ENCODE measurements at places on chromosomes 3 and 15.
A peak's percentile ranks its signal among the peaks of the same experiment; 100 is the strongest.

GRCh38 chr3:177127008-177127407 lies 70.3 kb downstream of the TBL1XR1 start:
- no peak for DNase-seq

GRCh38 chr3:130386604-130387263 lies 41.3 kb downstream of the COL6A5 start:
- DNase-seq = no peak

GRCh38 chr3:14652-15051 lies 181.9 kb upstream of the CHL1 start:
- no peak for DNase-seq

- DNase-seq = no peak
These were observed 43.2 kb upstream of the UBE2E2 start for GRCh38 chr3:23159929-23160328.

- no peak for DNase-seq
These were observed 2.3 kb upstream of the UBE3A start for GRCh38 chr15:25441111-25441510.

GRCh38 chr15:49458145-49458544 lies 35.1 kb downstream of the FGF7 start:
- DNase-seq = no peak

GRCh38 chr3:8996681-8997121 lies 33.4 kb upstream of the RAD18 start:
- peak; percentile 41 for DNase-seq

DNA sequence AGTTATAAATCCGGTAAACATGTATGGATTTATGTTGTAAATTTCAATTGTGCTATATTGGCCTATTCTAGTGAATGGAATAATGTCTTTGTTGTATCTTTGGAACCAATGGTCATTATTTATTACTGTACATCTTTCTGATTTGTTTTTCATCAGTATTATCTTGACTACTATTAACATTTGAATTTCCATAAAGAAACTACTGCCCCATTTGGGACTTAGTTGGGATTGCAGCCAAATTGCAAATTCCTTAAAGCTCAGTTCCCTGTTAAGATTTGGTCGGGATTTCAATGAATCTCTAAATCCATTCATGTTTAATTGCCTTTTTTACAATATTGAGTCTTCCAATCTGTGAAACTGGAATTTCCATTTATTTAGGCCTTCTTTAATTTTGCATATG lies 822.4 kb upstream of the CADM2 start:
- DNase-seq = no peak

- no peak for DNase-seq
These were observed 220.6 kb upstream of the MRPL3 start for GRCh38 chr3:131723343-131723742.

- DNase-seq = no peak
These were observed 47.1 kb upstream of the ANKRD28 start for GRCh38 chr3:15844889-15845288.

GRCh38 chr3:31354373-31354772 lies 178.4 kb upstream of the STT3B start:
- no peak for DNase-seq

GRCh38 chr15:92624401-92624991 lies 31.1 kb downstream of the FAM174B start:
- DNase-seq = no peak

GRCh38 chr3:159609625-159610024 lies 379.0 kb upstream of the IL12A start:
- no peak for DNase-seq

DNA sequence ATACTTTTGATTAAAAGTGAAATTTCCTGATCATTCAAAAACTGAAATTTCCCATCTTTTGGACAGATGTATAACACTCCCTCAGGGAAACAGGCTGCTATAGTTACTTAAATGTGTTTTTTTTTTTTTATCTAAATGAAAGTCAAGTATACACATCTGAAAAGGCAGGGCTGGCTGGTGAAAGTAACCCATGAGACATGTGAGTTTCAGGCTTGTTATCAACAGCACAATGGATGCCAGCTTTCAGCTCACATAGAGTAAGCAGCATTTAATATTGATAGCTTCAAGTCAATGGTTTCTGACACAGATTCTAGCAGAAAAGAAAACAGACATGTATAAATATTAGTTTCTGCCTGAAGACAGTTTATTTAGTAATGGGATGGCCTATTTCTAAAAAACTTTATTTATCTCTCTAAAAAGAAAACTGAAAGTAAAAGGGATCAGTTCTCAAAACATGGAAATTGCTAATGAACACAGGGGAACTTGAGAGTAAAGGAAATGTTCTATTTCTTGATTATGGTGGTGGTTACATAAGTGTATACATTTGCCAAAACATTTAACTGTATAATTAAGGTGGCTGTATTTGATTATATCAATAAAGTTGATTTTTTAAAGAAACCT lies 89.7 kb upstream of the CMC1 start:
- DNase-seq = no peak

GRCh38 chr3:13455644-13456043 lies 24.5 kb upstream of the HDAC11 start:
- DNase-seq = no peak

- DNase-seq = no peak
These were observed 127.6 kb downstream of the POLQ start for GRCh38 chr3:121418182-121418581.

DNA sequence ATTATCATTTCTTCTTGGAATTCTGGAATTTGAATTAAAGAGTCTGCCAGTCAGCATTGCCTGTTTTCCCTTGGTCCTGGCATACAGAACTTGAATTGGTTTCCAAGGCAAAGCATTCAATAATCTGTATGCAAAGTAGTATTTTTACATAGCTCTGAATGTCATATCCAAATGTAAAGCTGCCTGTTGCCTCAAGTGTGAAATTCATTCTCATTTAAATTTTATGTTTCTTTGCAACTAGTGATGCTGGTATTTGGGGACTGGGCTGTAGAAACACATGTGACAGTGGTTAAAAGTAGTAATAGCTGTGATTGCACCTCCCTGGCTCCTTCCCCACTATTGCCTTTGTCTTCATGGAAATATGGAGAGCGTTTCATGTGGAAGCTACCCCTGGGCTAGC lies 743.9 kb upstream of the GOLIM4 start:
- no peak for DNase-seq

GRCh38 chr15:69513450-69513960 lies 60.9 kb downstream of the RPLP1 start:
- no peak for DNase-seq

GRCh38 chr15:39713846-39714245 lies 68.8 kb downstream of the FSIP1 start:
- DNase-seq = no peak

- DNase-seq = no peak
These were observed 30.8 kb downstream of the GALNT15 start for GRCh38 chr3:16205156-16205870.

DNA sequence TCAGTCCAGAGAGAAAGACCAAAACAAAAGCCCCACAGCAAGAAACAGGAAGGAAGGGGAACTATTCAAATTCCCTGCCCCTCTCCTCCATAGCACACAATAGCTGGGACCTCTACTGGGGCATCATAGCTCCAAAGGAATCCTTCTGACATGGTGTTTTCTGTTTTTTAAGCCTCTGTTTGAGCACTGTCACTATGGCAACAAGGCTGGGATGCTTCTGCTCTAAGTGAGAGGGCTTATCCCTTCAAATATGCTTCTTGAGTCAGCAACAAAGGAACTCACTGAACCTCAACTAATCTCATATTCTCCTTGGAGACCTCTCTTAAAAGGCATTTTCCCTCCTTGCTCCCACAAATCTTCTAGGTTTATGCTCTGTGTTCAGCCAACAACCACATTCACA lies 40.5 kb downstream of the MYLK start:
- no peak for DNase-seq

- DNase-seq = no peak
These were observed 68.7 kb upstream of the CGNL1 start for GRCh38 chr15:57307527-57308169.

DNA sequence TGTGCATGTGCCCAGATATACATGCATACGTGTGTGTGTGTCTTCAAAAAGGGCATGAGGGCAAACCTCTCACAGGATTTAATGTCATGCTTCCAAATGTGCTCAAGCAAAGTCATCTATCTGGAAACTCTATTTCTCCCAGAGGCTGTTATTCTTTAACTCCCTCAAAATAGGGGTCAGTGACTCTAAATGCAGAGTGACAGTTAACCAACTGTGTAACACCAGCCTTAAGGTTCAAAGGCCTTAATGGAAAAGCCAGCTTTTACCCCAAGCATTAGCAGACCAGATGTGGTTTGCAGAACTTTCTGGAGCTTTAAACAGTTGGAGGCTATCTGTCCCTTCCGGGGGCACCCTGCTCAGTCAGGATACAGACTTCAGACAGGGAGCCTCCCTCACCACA lies 70.4 kb upstream of the SLC7A14 start:
- no peak for DNase-seq

GRCh38 chr3:78337801-78338211 lies 1297.9 kb downstream of the ROBO2 start:
- DNase-seq = no peak

DNA sequence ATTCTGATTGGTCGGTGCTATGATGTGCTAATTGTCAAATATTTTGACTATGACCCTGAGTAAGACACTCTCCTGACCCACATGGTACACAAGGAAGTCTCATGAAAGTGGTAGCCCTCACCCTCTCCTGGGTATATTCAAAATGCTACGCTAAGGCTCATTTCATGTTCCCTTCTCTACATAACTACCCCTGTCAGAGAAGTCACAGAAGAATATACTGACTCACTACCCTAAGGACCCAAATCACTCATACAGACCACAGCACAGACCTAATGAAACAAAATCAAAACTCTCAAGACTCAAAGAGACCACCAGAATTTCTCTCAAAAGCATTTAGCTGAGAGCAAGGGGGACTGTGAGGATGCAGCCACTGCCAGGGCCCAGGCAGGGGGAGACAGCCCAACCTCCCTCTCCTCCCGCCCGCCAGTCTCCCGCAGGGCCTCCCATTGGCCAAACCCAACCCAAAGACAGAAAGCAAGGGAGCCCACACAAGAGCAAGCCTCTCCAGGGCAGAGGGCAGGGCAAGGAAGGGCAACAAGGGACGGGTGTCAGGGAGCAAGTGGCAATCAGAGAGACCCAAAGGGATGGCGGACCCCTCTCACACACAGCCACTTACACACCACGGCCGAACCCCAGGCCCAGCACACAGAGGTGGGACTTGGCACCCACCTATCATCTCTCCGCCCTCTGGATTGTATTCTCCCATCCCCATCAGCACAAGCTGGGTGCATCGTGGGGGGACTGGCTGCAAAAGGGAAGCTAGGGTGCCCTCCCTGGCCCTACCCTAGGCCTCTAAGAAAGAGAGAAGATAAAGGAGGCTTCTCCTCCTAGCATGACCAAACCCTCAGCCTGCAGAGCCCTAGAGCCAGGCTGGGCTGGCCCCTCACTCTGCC lies 41.6 kb downstream of the MEGF11 start:
- DNase-seq = no peak

- no peak for DNase-seq
These were observed 45.8 kb downstream of the MITF start for GRCh38 chr3:69784954-69785514.

GRCh38 chr3:134106580-134106979 lies 76.9 kb upstream of the SLCO2A1 start:
- no peak for DNase-seq

- DNase-seq = no peak
These were observed 26.2 kb downstream of the TMOD3 start for GRCh38 chr15:51855612-51856011.

- DNase-seq = no peak
These were observed 29.6 kb downstream of the PSTPIP1 start for GRCh38 chr15:77024273-77025082.

DNA sequence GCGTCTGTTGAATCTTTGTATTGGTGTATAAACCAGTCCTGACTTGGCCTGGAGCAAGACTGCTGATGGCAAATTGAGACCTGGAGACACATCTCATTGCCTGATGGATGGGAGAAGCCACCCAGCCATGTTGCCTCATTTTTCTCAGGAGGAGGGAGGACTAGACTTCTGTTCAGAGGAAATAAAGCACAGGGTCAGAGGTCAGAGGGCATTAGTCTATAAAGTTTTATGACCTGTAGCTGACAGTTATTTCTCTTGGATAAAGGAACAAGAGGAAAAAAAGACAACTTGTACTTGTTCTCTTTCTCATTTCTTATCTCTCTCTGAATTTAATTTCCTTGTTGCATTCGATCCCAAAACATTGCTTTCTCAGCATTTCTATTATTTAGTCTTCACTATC lies 775.9 kb downstream of the SQOR start:
- no peak for DNase-seq
